GM04503 (cell line): ENCODE measurements at places on chromosomes 12 and 14.
A peak's percentile ranks its signal among the peaks of the same experiment; 100 is the strongest.

GRCh38 chr12:29962276-29963035 lies 178.7 kb upstream of the TMTC1 start:
- DNase-seq: no peak

GRCh38 chr14:22850944-22851764 lies 14.8 kb downstream of the MMP14 start:
- peak; percentile 93 for DNase-seq

DNA sequence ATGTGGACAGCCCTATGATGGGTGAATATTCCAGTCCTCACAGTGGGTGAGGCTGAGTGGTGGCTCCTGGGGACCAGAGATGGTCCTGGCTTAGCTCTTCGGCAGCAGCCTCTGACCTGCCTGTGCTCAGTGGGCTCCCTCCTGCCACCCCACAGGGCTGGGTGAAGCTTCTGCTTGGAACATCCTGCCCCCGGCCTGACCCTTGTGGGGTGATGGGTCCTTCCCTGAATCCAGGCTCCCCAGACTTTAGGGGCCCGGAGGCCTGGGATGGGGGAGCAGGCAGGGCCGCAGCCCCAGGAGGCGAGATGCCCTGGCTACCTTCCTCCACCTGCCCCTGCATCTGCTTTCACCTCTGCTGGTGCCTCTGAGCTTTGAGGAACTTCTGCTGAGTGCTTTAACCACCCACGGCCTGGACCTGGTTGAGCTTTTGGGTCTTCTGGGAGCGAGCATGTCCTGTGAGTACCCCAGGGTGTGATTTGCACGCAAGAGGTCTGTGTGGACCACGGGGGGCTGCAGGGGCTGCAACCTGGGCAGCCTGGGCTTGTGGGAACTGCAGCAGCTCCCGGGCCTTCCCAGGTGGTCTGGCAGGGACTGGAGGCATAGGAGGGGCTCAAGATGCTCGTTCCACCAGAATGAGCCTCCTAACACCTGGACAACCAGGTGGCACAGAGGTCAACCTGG lies 159.5 kb downstream of the KIF26A start:
- no peak for DNase-seq

- no peak for DNase-seq
Observed at GRCh38 chr12:77746096-77746495, 84.6 kb upstream of the NAV3 start.

DNA sequence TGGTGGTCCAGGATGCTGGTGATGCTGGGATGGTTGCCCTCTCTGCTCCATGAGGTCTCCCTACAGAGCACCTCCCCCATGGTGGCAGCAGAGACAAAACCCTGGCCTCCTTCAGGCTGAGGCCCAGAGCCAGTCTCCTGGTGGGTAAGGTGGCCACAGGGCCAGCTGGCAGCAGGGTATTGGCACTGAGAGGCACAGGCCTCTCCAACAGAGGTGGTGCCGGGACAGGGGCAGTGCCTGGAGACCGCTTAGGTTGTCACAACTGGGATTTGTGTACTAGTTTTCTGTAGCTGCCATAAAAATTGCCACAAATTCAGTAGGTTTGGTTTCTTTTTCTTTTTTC lies 6.1 kb upstream of the MTA1 start:
- no peak for DNase-seq

- DNase-seq: no peak
Observed at GRCh38 chr14:74586681-74587362, 25.2 kb downstream of the LTBP2 start.

DNA sequence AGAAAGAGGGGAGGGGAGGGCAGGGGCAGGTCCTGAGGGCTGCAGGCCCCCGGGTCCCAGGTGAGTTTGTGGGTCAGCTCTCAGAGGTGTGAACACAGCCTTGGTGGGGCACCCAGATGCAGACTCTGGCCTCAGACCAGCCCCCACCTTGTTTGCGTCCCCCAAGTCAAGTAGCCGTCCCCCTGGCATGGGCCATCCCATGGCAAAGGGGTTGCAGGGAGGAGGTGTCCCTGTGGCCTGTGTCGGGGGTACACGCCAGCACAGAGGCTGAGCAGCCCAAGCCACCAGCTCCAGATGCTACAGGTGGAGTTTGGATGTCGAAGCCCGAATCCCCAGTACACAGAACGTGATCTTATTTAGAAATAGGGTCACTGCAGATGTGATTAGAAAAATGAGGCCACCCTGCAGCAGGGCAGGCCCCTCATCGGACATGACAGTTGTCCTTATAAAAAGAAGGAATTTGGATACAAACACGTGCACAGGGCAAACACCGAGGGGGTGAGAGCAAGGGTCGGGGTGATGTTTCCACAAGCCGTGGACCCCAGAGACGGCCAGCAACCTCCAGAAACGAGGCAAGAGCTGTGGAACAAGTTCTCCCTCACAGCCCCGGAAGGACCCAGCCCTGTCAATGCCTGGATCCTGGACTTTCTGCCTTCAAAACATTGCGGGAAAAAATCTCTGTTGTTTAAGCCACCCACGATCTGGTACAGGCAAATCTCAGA lies 141.2 kb upstream of the C14orf180 start:
- DNase-seq: no peak

DNA sequence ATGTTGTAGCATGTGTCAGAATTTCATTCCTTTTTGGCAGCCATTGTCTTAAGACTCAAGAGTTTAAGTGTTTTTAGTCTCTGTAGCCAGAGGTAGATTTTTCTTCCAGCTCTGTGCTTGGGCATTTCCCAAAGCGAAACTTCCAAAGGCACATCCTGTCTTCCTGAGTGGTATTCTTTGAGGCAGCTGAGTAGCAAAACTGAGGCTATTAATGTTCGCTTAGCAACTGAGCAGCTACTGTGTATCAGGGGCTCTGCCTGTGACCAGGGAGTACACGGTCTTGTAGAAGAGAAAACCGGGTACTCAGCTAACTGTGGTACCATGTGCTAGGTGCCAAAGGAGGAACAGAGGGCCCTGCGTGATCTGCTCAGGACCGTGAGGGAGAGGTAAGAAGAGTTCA lies 52.0 kb downstream of the ETV6 start:
- DNase-seq: no peak

- DNase-seq: no peak
Observed at GRCh38 chr14:50388256-50388931, 8.3 kb downstream of the CDKL1 start.

- DNase-seq: no peak
Observed at GRCh38 chr14:63267171-63267570, 51.6 kb downstream of the GPHB5 start.

DNA sequence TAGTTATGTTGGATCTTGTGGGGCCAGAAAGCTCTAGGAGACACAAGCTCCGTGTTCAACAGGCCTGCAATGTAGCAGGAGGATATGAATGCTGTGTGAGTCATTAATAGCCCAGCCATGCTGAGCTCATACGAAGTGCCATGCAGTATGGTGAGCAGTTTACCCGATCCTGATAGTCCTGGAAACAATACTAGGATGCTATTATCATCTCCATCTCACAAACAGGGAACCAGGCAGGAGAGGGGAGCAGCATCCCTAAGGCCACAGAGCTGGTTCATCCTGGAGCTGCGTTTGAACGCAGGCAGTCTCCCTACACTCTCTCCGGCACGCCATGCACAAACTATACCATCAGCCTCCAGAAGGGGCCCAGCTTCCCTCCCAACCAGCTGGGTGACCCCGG lies 20.5 kb downstream of the TTC7B start:
- peak; percentile 54 for DNase-seq

GRCh38 chr14:31360919-31361662 lies 59.3 kb downstream of the HEATR5A start:
- DNase-seq: peak; percentile 31

DNA sequence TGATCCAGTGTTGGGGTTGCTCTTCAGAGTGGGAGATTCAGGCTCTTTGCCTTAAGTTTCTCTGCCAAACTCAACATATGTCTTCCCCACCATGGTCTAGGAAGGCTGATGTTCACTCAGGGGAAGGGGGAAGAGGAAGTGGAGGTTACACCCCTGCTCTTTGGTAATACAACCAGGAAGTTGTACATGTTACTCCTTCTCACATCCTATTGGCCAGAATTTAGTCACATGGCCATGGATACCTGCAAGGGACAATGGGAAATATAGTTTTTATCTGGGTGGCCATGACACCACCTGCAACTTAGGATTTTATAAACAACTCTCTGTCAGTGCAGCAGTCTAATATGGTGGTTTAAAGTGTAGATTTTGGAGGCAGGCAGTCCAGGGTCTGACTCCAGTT lies 150.9 kb downstream of the TBX5 start:
- no peak for DNase-seq

GRCh38 chr12:116898669-116899068 lies 12.1 kb upstream of the FBXW8 start:
- no peak for DNase-seq

DNA sequence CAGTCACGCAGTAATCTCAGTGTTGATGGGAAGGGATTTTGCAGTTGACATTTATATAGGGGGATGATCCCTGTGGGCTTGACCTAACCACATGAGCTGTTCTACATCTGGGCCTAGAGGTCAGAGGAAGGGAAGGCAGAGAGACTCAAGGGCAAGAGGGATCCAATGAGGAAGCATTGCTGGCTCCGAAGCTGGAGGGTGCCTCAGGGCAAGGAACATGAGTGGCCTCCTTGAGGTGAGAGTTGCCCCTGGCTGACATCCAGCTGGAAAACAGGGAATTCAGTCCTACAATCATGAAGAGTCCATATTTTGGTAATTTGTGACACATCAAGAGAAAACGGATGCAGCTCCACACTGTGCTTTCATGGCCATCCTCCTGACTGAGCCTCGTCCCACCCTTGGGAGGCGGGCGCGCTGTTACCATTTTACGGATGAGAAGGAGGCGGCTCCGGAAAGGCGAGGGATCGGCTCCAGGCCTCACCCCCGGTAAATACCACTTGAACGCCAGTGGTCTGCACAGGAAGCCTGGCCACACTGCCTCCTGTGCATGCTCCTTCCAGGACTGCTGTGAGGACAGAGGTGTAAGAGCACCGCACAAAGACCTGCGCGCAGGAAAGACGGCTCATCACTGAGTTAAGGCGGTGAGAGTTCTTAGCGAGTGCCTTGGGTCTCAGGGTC lies 18.5 kb upstream of the FKBP4 start:
- DNase-seq: no peak

DNA sequence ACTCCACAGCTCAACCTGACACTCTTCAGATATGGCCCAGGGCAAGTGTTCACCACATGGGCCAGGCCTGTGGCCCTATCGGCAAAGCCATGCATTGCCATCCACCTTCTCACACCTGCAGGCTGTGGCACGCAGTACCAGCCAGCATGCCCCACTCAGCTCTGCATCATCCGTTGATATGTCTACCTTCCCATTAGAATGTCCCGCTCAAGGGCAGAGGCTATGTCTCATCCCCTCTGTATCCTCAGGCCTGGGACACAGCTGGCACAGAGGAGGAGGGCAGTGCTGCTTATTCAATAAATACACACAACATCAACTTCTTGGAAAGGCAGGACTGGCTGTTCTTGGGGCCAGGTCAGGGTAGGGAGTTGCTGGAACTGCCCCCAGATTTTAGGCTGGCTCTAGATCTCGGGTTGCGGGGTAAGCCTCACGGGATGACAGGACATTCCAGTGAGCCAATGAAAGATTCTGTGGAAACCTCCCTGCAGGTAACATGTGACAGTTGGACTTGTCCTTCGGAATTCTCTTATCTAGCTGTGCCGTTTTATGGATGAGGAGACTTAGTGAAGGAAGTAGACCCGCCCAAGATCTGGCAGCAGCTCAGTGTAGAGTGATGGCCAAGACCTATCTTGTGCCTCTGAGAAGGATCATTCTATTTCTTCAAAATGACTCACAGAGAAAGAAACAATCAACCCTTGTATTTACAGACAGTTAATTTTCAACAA lies 25.6 kb downstream of the SYNE3 start:
- DNase-seq: no peak
